ENCODE measurements at places on chromosomes 11 and 22.

DNA sequence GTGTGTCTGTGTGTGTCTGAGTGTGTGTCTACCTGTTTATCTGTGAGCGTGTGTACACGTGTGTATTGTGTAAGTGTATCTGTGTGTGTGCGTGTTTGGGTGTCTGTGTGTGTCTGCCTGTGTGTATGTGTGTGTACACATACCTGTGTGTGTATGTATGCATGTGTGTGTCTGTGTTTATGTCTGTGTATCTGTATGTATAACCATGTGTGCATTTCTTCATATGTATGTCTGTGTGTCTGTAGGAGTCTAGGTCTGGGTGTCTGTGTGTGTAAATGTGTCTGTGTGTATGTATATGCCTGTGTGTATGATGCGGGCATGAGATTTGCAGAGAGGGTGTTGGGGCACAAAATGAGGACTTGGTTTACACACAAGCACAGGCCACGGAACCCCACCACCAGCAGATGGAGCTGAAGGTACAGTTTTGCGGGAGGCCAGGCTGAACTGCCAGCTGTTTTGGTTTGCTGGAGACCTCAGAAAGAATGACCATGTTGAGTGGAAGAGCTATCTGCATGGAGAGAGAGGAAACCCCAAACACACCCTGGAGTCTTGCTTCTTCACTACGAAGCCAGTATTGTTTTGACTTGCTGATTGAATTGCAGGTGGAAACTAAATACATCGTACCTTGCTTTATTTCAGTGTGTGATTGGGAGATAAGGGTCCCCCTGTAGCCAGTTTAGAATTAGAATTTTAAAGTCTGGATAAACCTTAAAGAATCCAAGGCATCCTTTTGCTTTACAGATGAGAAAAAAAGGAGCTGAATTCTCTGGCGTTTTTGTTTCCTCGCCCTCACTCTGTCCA is 497.2 kb downstream of the NTM start:
- H3K27me3 ChIP-seq = no peaks in the 10 kb centered on the region
- H3K4me1 ChIP-seq = no peaks in the 10 kb centered on the region
- no peaks in the 10 kb centered on the region for H3K36me3 ChIP-seq

GRCh38 chr11:129702410-129703398 is 112.9 kb upstream of the TMEM45B start:
- H3K4me3 ChIP-seq = no peak overlapping the region
- DNase-seq = no peak
- no peaks in the 10 kb centered on the region for H3K27me3 ChIP-seq
- H3K4me1 ChIP-seq = peaks cover 27% of the 10 kb centered on the region

DNA sequence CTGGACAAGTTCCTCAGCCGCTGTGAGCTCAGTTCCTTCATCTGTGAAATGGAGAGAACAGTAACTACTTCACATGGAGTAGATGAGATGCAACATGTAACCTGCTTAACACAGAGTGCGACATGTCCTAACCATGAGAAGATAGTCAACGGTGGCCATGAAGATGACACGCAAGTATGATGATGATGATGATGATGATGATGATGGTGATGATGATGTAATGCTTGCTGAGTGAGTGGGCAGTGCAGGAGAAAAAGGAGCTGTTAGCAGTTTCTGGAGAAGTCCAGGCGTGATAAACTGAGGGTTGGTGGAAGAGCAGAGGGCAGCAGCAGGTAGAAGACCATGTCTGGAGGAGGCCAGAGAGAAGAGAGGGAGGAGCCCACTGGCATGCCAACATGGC is 90.8 kb upstream of the CD82 start:
- no peak overlapping the region for H3K4me3 ChIP-seq
- H3K27me3 ChIP-seq = no peaks in the 10 kb centered on the region
- no peaks in the 10 kb centered on the region for H3K36me3 ChIP-seq
- H3K27ac ChIP-seq = no peak overlapping the region

GRCh38 chr22:40855979-40856512 is 393 bp downstream of the ST13 start:
- no peak for DNase-seq
- peak overlapping the region; percentile 100 for H3K27ac ChIP-seq
- H3K36me3 ChIP-seq = no peaks in the 10 kb centered on the region
- peak overlapping the region; percentile 87 for H3K4me3 ChIP-seq

- H3K27ac ChIP-seq = no peak overlapping the region
- H3K36me3 ChIP-seq = no peaks in the 10 kb centered on the region
- no peaks in the 10 kb centered on the region for H3K27me3 ChIP-seq
- H3K4me3 ChIP-seq = no peak overlapping the region
- DNase-seq = no peak
Measured at GRCh38 chr11:101612481-101612880, 28.7 kb upstream of the TRPC6 start.

DNA sequence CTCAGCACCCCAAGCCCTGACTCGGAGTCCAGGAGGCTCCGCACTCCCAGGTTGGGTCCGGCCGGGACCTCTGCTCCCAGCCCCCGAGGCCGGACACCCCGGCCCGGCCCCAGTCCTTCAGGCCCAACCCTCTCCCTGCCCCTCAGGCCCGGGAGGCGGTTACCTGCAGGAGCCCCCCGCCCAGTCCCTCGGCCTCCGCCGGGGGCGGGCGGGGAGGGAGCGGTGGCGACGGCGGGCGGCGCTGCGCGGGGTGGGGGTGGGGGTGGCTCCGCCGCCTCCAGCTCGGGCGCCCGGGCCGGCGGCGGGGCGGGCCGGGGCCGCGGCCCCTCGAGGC is 310 bp downstream of the TCF20 start:
- peak overlapping the region; percentile 95 for H3K27ac ChIP-seq
- no peaks in the 10 kb centered on the region for H3K27me3 ChIP-seq
- H3K36me3 ChIP-seq = no peaks in the 10 kb centered on the region
- no peak for DNase-seq
- peak overlapping the region; percentile 95 for H3K4me3 ChIP-seq

- H3K27me3 ChIP-seq = no peaks in the 10 kb centered on the region
- peak overlapping the region; percentile 1 for H3K27ac ChIP-seq
- H3K4me3 ChIP-seq = no peak overlapping the region
- no peaks in the 10 kb centered on the region for H3K36me3 ChIP-seq
Measured at GRCh38 chr11:63510360-63511047, 4.6 kb downstream of the LGALS12 start.

- DNase-seq = no peak
- H3K27ac ChIP-seq = no peak overlapping the region
- H3K4me3 ChIP-seq = no peak overlapping the region
Measured at GRCh38 chr22:35064664-35065063, 1.3 kb upstream of the ISX start.

GRCh38 chr11:126139111-126140091 is 72.0 kb downstream of the RPUSD4 start:
- DNase-seq = no peak
- H3K4me3 ChIP-seq = no peak overlapping the region
- peak overlapping the region; percentile 56 for H3K27ac ChIP-seq
- no peaks in the 10 kb centered on the region for H3K27me3 ChIP-seq
- peaks cover 60% of the 10 kb centered on the region for H3K4me1 ChIP-seq

GRCh38 chr22:39645532-39645931 is 75.0 kb downstream of the CACNA1I start:
- no peaks in the 10 kb centered on the region for H3K4me1 ChIP-seq
- no peaks in the 10 kb centered on the region for H3K27me3 ChIP-seq

GRCh38 chr22:20979243-20979809 is 2.8 kb upstream of the LZTR1 start:
- peaks cover 40% of the 10 kb centered on the region for H3K4me1 ChIP-seq
- H3K36me3 ChIP-seq = no peaks in the 10 kb centered on the region
- no peak overlapping the region for H3K27ac ChIP-seq
- H3K27me3 ChIP-seq = no peaks in the 10 kb centered on the region
- DNase-seq = no peak
- peak overlapping the region; percentile 43 for H3K4me3 ChIP-seq

- H3K4me3 ChIP-seq = no peak overlapping the region
- no peaks in the 10 kb centered on the region for H3K27me3 ChIP-seq
- H3K36me3 ChIP-seq = no peaks in the 10 kb centered on the region
- DNase-seq = no peak
- H3K27ac ChIP-seq = no peak overlapping the region
Measured at GRCh38 chr11:76253416-76253815, 47.1 kb upstream of the WNT11 start.

GRCh38 chr11:113481672-113482071 is 6.5 kb upstream of the DRD2 start:
- no peak overlapping the region for H3K4me3 ChIP-seq
- H3K27ac ChIP-seq = no peak overlapping the region
- H3K27me3 ChIP-seq = no peaks in the 10 kb centered on the region
- no peaks in the 10 kb centered on the region for H3K4me1 ChIP-seq
- no peaks in the 10 kb centered on the region for H3K36me3 ChIP-seq

DNA sequence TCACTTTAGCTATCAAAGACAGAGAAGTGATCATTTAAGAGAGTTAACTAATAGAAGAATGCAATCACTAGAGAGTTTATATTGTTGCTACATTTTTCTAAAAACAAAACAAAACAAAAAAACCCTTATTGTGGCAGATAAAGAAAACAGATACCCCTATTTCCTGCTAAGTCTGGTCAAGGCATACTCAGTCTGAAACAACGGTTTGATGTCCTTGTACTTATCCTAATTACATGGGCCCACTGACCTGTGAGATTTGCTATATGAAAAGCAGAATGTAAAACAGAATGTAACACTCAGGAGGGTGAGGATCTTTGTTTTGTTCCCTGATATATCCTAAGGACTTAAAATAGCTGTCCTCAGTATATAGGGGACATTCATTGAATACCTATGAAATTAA is 24.6 kb downstream of the MAML2 start:
- H3K36me3 ChIP-seq = no peaks in the 10 kb centered on the region
- no peak for DNase-seq
- peaks cover 96% of the 10 kb centered on the region for H3K4me1 ChIP-seq
- H3K27me3 ChIP-seq = no peaks in the 10 kb centered on the region

GRCh38 chr11:134797411-134798089 is 385.5 kb upstream of the B3GAT1 start:
- no peak overlapping the region for H3K4me3 ChIP-seq
- no peaks in the 10 kb centered on the region for H3K36me3 ChIP-seq
- DNase-seq = no peak
- no peak overlapping the region for H3K27ac ChIP-seq

GRCh38 chr11:10653261-10653660 is 40.3 kb downstream of the IRAG1 start:
- H3K36me3 ChIP-seq = no peaks in the 10 kb centered on the region
- H3K4me3 ChIP-seq = no peak overlapping the region
- H3K27ac ChIP-seq = peak overlapping the region; percentile 10
- H3K4me1 ChIP-seq = peaks cover 72% of the 10 kb centered on the region
- no peaks in the 10 kb centered on the region for H3K27me3 ChIP-seq

GRCh38 chr11:134226806-134227325 is 2.4 kb downstream of the VPS26B start:
- H3K27me3 ChIP-seq = no peaks in the 10 kb centered on the region
- peaks cover 76% of the 10 kb centered on the region for H3K4me1 ChIP-seq
- H3K27ac ChIP-seq = no peak overlapping the region
- H3K36me3 ChIP-seq = no peaks in the 10 kb centered on the region
- DNase-seq = no peak

DNA sequence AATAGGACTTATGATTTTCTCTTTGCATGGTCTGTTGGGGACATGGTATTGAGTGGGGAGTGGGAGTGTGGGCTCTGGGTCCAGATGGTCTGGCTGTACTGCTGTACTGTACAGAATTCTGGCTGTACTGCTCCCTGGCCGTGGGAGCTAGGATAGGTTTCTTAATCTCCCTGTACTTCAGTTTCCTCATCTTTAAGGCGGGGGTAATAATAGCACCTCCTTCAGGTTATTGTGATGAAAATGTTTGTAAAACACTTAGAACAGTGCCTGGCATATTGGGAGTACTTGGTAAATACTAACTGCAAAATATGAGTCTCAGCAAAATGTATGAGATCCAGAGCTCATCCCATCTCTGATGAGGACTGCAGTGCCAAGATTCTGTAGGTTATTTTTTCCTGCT is 198.6 kb downstream of the KIF18A start:
- H3K4me1 ChIP-seq = no peaks in the 10 kb centered on the region
- DNase-seq = no peak

GRCh38 chr11:47577460-47578041 is 1.2 kb downstream of the KBTBD4 start:
- peak overlapping the region; percentile 98 for H3K4me3 ChIP-seq
- no peak overlapping the region for H3K27ac ChIP-seq
- no peak for DNase-seq
- H3K36me3 ChIP-seq = peaks cover 3% of the 10 kb centered on the region

- H3K36me3 ChIP-seq = no peaks in the 10 kb centered on the region
- H3K4me3 ChIP-seq = no peak overlapping the region
- H3K27me3 ChIP-seq = no peaks in the 10 kb centered on the region
- H3K4me1 ChIP-seq = peaks cover 38% of the 10 kb centered on the region
- DNase-seq = no peak
Measured at GRCh38 chr22:45318558-45319323, 9.0 kb downstream of the FAM118A start.

GRCh38 chr11:134170919-134171281 is 52.9 kb downstream of the NCAPD3 start:
- no peaks in the 10 kb centered on the region for H3K36me3 ChIP-seq
- DNase-seq = no peak
- no peak overlapping the region for H3K27ac ChIP-seq
- H3K4me3 ChIP-seq = no peak overlapping the region

DNA sequence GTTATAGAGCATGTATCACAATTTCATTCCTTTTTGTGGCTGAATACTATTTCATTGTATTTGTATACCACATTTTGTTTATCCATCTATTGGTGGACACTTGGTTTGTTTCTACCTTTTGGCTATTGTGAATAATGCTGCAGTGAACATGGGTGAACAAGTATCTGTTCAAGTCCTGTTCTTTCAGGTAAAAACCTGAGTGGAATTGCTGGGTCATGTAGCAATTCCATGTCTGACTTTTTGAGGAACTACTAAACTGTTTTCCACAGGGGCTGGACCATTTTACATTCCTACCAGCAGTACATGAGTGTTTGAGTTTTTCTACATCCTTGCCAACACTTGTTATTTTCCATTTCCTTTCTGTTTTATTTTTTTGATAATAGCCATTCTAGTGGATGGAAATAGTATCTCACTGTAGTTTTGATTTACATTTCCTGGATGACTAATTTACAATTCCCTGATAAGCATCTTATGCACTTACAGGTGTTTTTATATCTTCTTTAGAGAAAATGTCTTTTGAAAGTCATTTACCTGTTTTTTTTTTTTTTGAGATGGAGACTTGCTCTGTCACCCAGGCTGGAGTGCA is 12.2 kb downstream of the CABIN1 start:
- no peaks in the 10 kb centered on the region for H3K27me3 ChIP-seq
- no peaks in the 10 kb centered on the region for H3K36me3 ChIP-seq
- no peak overlapping the region for H3K4me3 ChIP-seq
- DNase-seq = no peak
- H3K27ac ChIP-seq = no peak overlapping the region

DNA sequence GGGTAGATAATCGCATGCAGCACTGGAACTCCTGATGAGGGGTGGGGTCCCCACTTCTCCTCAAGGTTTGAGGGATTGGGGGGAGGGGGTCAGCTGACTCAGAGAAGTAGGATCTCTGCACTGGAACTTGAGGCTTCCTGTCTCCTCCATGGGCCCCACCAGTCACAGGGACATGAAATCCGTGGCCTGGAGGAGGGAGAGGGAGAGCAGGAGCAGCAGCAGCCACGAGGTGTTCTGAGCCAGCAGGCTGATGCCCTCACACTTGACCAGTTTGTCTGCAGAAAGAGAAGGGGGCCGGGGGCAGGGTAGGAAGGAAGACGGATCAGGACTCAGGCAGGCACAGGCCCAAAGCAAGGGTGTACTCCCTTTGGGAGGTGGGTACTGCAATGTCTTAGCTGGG is 3.7 kb downstream of the THY1 start:
- H3K4me3 ChIP-seq = no peak overlapping the region
- H3K27ac ChIP-seq = no peak overlapping the region
- peaks cover 52% of the 10 kb centered on the region for H3K4me1 ChIP-seq
- no peak for DNase-seq
- no peaks in the 10 kb centered on the region for H3K27me3 ChIP-seq
- no peaks in the 10 kb centered on the region for H3K36me3 ChIP-seq

- H3K27me3 ChIP-seq = no peaks in the 10 kb centered on the region
- H3K4me3 ChIP-seq = no peak overlapping the region
- H3K27ac ChIP-seq = no peak overlapping the region
- H3K36me3 ChIP-seq = no peaks in the 10 kb centered on the region
Measured at GRCh38 chr11:19185036-19185435, 16.7 kb downstream of the CSRP3 start.

Data from vagina (tissue), 2 donors.